ENCODE measurements at places on chromosomes 12 and 14. TPM values are rescaled to one million over a fixed set of nuclear protein-coding genes. Genes with fewer than 3 reads are reported as not detected.
A peak's percentile ranks its signal among the peaks of the same experiment; 100 is the strongest.

GRCh38 chr14:68312884-68313610, 479.8 kb downstream of the ZFP36L1 start:
- H3K27ac ChIP-seq = no peak overlapping the region
- H3K4me1 ChIP-seq = peaks cover 4% of the 10 kb centered on the region
- no peaks in the 10 kb centered on the region for H3K36me3 ChIP-seq
- H3K4me3 ChIP-seq = no peak overlapping the region

- no peak overlapping the region for H3K4me3 ChIP-seq
- no peak overlapping the region for H3K27ac ChIP-seq
- no peaks in the 10 kb centered on the region for H3K4me1 ChIP-seq
- DNase-seq = no peak
Observed at GRCh38 chr14:75991753-75992152, 6.2 kb downstream of the IFT43 start.

- no peaks in the 10 kb centered on the region for H3K36me3 ChIP-seq
- H3K27me3 ChIP-seq = no peaks in the 10 kb centered on the region
- H3K4me3 ChIP-seq = no peak overlapping the region
- H3K4me1 ChIP-seq = peaks cover 16% of the 10 kb centered on the region
- H3K27ac ChIP-seq = no peak overlapping the region
- no peak for DNase-seq
Observed at GRCh38 chr12:91377436-91377835, 194.8 kb upstream of the DCN start.

GRCh38 chr14:74324931-74325361, 22.2 kb upstream of the ABCD4 start:
- no peaks in the 10 kb centered on the region for H3K36me3 ChIP-seq
- peaks cover 2% of the 10 kb centered on the region for H3K4me1 ChIP-seq
- H3K4me3 ChIP-seq = no peak overlapping the region
- no peaks in the 10 kb centered on the region for H3K27me3 ChIP-seq

DNA sequence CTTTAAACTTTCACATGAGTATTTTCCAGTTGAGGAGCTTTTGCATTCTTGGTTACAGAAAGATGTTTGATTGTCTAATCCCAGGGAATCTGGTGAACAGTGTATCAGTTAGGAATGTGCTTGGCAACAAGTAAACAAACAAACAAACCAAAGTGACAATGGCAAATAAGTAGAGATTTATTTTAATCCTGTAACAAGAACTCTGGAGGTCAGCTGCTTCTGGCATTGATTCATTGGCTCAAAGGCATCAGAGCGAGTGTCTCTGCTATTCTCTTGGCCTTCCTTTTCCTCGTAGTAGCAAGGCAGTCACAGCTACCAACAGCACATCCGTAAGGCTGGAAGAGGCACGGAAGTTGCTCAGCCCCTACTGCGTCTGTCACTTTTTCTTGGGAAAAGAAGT, 37.2 kb downstream of the CRADD start:
- H3K27ac ChIP-seq = no peak overlapping the region
- H3K27me3 ChIP-seq = peaks cover 4% of the 10 kb centered on the region
- peaks cover 8% of the 10 kb centered on the region for H3K36me3 ChIP-seq
- peaks cover 5% of the 10 kb centered on the region for H3K4me1 ChIP-seq
- DNase-seq = no peak

- no peaks in the 10 kb centered on the region for H3K36me3 ChIP-seq
- H3K27ac ChIP-seq = no peak overlapping the region
- no peaks in the 10 kb centered on the region for H3K27me3 ChIP-seq
- H3K4me1 ChIP-seq = peaks cover 3% of the 10 kb centered on the region
- H3K4me3 ChIP-seq = no peak overlapping the region
Observed at GRCh38 chr12:60201891-60202290, 606.1 kb downstream of the SLC16A7 start.

DNA sequence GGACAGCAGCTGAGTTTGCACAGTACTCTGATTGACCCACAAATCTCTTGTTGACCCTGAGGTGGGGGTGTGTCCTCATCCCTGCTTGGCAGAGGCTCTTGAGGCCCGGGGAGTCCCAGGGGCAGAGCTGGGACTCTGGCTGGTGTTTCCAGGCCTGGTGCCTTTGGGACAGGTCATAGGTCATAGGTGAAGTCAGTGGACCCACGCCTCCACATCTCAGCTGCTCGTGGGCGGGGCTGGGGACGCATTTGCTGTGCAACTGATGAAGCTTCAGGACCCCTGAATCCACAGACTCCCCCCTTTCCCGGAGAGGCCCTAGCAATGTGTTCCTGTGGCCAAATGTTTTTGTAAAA, 408 bp upstream of the CACNA2D4 start:
- peaks cover 5% of the 10 kb centered on the region for H3K36me3 ChIP-seq
- peaks cover 7% of the 10 kb centered on the region for H3K27me3 ChIP-seq
- DNase-seq = no peak

GRCh38 chr14:23380197-23380914, 3.5 kb downstream of the CMTM5 start:
- H3K27ac ChIP-seq = peak overlapping the region; percentile 40
- peaks cover 4% of the 10 kb centered on the region for H3K27me3 ChIP-seq
- peaks cover 4% of the 10 kb centered on the region for H3K36me3 ChIP-seq
- H3K4me1 ChIP-seq = peaks cover 31% of the 10 kb centered on the region
- H3K4me3 ChIP-seq = peak overlapping the region; percentile 36

- no peak overlapping the region for H3K27ac ChIP-seq
- peaks cover 6% of the 10 kb centered on the region for H3K27me3 ChIP-seq
- no peaks in the 10 kb centered on the region for H3K36me3 ChIP-seq
- no peak for DNase-seq
- H3K4me3 ChIP-seq = no peak overlapping the region
- peaks cover 5% of the 10 kb centered on the region for H3K4me1 ChIP-seq
Observed at GRCh38 chr14:22764382-22764781, 2.1 kb upstream of the OXA1L start.

DNA sequence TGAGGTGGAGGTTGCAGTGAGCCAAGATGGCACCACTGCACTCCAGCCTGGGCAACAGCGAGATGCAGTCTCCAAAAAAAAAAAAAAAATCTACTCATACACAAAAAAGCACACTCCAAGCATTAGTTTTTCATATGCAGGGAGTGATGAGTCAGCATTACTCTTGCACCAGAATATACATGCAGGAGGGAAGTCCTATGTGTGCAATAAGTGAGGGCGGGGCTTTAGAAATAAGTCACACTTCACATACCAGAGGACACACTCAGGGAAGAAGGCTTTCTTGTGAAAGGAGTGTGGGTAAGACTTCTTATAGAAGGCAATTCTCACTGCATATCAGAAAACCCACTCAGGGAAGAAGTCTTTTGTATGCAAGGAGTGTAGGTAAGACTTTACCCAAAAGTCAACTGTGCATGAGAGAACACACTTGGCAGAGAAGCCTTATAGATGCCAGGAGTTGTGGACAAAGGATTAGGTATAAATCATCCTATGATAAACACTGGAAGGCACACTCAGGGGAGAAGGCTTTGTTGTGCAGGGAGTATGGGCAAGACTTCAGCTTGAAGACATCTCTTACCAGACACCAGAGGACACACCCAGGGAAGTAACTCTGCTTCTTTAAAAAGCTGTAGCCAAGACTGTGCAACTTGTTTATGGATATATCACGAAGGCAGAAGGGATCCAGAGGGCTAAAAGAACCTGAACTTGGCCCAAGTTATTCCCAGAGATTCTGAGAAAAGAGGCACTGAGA, 50.5 kb downstream of the ATF7 start:
- H3K4me1 ChIP-seq = peaks cover 8% of the 10 kb centered on the region
- DNase-seq = no peak

DNA sequence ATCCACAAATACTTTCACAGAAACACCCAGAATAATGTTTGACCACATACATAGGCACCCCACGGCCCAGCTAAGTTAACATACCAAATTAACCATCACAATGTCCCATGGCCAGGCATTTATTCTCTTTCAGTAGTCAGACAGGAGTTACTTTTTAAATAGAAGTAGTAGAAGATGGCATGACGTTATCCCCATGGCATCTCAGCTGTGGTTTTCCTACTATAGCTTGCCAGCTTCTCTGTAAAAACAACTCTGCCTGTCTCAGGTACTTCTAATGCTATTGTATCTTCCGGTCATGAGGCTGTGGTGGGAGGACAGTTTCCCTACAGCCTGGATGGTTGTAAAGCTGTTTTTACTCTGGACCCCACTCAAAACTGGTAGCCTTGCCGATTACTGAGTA, 19.3 kb downstream of the CTSG start:
- peaks cover 2% of the 10 kb centered on the region for H3K27me3 ChIP-seq
- no peaks in the 10 kb centered on the region for H3K36me3 ChIP-seq
- no peak for DNase-seq
- H3K4me1 ChIP-seq = no peaks in the 10 kb centered on the region
- no peak overlapping the region for H3K27ac ChIP-seq

- H3K4me3 ChIP-seq = peak overlapping the region; percentile 19
- no peaks in the 10 kb centered on the region for H3K36me3 ChIP-seq
- peaks cover 58% of the 10 kb centered on the region for H3K4me1 ChIP-seq
- H3K27me3 ChIP-seq = no peaks in the 10 kb centered on the region
Observed at GRCh38 chr14:102187044-102187443, 47.3 kb downstream of the WDR20 start.

The SLC5A8 gene
- total RNA-seq = not detected

The KRT5 gene
- not detected for total RNA-seq

The RPAP3 gene
- total RNA-seq = 29.5 TPM

All from glutamatergic neuron (in vitro differentiated cells).